Fibroblast of gingiva (primary cell): ENCODE measurements at places on chromosomes 6 and 20.

DNA sequence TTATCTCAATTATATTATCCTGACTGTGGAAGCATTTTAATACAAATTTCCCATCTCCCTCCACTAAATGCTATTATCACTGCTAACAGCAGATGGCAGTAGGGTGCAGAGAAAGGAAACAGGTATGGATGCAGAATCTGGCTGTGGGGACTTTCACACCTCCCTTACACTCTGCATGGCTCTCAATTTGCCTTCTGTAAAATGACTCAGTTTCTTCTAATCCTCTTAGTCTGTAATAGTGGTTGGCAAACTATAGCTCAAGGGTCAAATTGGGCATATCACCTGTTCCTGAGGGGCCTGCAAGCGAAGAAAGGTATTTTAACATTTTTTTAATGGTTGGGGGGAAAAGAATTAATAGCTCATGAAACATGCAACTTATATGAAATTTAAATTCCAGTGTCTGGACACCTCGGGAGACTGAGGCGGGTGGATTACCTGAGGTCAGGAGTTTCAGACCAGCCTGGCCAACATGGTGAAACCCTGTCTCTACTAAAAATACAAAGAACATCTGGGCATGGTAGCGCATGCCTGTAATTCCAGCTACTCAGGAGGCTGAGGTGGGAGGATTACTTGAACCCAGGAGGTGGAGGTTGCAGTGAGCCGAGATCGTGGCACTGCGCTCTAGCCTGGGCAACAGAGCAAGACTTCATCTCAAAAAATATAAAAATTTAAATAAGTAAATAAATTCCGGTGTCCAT is 83.5 kb downstream of the ZMYND8 start:
- peak; percentile 45 for DNase-seq

GRCh38 chr6:68238097-68238601 is 396.9 kb upstream of the ADGRB3 start:
- DNase-seq: no peak

DNA sequence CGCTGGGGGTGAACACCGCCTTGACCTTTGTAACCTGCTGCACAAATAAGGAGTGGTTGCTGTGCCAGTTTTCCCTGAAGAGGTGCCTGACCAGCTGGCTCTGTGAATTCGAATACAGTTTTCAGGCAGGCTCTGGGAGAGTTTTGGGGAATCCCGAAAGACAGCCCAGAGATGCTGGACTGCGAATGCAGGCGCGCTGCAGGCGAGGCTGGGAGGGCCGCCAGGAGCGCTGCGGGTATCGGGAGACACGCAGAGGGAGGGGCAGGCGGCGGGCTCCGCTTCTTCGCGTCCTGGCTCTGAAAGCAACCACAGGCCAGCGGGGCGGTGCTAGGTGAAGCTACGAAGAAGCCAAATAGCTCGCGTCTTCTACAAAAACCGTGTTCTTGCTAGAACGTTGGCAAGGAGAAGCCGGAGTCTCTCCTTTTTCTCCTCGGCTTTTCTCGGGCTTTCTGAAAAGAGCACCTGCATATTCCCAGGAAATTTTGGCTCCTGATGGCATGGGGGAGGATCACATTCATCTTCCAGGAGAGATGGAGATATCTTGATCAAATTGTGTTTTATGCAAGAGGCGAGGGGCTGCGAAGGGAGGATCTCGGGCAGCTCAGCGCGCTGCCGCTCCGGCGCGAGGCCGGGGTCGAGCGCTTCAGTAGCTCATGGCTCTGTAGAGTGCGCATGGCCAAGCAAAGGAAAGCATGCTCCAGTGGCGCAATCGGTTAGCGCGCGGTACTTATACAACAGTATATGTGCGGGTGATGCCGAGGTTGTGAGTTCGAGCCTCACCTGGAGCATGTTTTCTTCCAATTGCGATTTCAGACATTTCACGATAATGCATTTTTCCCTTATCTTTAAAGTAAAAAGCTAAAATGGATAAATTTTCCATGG is 158.1 kb upstream of the ZNF184 start:
- DNase-seq: peak; percentile 52

GRCh38 chr6:105326833-105327770 is 75.8 kb downstream of the PREP start:
- DNase-seq: peak; percentile 30

DNA sequence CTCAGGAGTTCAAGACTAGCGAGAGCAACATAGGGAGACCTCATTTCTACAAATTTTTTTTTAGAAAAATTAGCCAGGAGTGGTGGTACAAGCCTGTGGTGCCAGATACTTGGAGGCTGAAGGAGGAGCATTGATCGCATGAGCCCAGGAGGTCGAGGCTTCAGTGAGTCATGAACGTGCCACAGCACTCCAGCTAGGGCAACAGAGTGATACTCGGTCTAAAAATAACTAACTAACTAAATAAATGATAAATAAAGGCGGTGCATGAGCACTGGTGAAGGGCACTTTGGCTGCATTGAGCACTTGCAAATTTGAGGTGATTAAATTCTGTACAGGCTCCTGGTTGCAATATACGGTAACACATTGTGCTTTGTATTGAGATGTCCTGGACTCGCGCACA is 13.5 kb downstream of the HLA-A start:
- DNase-seq: no peak

DNA sequence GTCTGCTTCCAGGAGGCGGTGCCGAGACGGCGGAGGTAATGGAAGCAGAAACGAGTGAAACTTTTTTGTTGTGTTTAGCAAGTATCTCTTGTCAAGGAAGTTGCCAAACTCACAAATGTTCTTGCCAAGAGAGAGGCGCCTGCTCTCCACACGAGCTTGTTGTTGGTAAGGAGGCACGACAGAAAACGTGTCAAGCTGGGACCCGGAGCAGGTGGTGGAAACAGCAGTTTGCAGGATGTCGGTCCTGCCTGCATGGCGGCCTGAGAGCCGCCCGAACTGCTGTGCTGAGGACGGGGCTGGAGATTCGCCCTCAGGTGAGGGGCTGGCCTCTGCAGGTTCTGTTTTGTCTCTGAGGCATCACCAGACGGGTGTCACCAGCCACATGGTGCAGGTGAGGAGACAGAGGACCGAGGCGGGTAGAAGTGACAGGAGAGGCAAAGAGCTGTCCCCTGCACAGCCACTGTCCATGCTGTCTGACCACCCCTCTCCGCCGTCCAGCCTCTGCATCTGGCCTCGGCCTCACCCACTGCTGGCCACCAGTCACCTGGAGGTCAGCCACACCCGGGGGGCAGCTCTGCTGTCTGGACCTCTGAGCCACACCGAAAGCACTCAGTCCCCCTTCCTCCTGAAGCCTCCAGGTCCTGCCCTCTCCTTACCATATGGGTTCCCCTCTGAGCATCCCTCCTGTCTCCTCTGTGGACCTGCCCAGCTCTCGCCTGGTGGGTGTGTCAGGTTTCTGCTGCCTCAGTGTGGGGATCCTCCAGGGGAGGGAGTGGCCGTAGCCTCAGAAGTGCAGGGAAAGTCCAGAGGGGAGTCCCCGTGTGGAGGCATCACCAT is 261.5 kb downstream of the TAF4 start:
- DNase-seq: peak; percentile 7

GRCh38 chr20:32368925-32369324 is 10.8 kb downstream of the ASXL1 start:
- DNase-seq: no peak

GRCh38 chr20:59697068-59697467 is 92.7 kb downstream of the PHACTR3 start:
- no peak for DNase-seq

- no peak for DNase-seq
Observed at GRCh38 chr20:48609491-48609978, 218.3 kb downstream of the PREX1 start.

DNA sequence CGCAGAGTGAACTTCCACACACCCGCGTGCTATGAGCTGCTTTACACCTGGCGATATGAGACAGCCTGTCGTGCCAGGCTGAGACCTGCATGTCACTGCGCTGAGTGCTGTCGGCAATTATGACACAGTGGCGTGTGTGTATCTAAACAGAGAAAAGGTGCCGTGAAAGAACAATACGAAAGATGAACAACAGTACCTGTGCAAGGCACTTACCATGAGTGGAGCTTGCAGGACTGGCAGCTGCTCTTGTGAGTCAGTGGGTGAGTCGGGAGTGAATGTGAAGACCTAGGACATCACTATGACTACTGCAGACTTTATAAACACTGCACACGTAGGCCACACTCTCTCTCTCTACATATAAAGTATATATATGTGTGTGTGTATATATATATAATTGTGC is 68.5 kb upstream of the DUSP22 start:
- no peak for DNase-seq

DNA sequence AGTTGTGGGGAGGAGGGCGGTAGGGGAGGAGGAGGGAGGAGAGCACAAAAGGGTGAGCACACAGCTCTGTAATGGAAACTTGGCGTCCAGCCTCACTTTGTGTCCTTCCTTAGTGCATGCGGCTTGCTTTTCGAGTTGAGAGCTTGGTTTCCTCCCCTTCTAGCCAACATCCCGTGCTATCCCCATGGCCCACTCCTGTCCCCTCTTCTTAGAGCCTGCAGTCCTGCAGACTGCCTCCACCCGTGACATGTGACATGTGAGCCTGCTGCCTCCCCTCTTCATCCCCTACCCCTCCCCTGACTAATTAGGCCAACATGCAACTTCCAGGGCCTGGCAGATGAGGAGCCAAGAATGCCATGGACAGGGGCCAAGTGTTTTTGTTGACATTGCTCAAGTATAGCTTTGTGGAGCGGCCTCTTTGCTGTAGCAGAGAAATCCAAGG is 63.2 kb downstream of the SLC24A3 start:
- peak; percentile 93 for DNase-seq

- no peak for DNase-seq
Observed at GRCh38 chr6:149716181-149716963, 1.5 kb downstream of the LATS1 start.

GRCh38 chr20:19583532-19584175 is 174.4 kb upstream of the RIN2 start:
- peak; percentile 53 for DNase-seq

GRCh38 chr6:104413767-104414166 is 446.0 kb downstream of the HACE1 start:
- no peak for DNase-seq

DNA sequence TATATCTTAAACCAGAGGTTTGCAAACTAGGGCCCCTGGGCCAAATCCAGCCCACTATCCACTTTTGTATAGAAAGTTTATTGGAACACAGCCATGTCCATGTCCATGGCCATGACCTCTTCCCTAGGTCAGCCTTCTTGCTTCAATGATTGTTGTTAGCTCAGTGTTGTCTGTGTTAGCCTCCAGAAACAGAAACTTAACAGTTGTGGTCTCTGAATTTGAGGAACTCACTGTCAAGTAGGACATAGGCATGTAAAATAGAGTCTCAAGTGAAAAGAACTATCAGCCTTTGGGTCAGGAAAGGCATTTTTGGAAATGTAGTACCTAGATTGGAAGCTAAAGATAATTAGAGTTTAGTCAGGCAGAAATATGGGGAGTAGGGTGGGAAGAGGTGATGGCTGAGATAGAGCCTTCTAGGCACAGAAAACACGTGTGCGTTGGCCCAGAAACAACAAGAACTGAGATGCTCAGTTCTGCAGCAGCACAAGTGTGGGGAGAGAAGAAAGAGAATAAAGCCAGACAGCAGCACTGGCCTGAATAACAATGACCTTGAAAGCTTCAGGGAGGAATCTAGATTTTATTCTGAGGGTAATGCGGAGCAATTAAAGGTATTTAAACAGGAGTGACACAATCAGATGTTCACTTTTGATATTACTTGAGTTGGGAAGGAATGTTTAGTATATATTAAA is 87.0 kb upstream of the OLIG3 start:
- DNase-seq: no peak

GRCh38 chr20:24648919-24649318 is 179.5 kb downstream of the SYNDIG1 start:
- no peak for DNase-seq

DNA sequence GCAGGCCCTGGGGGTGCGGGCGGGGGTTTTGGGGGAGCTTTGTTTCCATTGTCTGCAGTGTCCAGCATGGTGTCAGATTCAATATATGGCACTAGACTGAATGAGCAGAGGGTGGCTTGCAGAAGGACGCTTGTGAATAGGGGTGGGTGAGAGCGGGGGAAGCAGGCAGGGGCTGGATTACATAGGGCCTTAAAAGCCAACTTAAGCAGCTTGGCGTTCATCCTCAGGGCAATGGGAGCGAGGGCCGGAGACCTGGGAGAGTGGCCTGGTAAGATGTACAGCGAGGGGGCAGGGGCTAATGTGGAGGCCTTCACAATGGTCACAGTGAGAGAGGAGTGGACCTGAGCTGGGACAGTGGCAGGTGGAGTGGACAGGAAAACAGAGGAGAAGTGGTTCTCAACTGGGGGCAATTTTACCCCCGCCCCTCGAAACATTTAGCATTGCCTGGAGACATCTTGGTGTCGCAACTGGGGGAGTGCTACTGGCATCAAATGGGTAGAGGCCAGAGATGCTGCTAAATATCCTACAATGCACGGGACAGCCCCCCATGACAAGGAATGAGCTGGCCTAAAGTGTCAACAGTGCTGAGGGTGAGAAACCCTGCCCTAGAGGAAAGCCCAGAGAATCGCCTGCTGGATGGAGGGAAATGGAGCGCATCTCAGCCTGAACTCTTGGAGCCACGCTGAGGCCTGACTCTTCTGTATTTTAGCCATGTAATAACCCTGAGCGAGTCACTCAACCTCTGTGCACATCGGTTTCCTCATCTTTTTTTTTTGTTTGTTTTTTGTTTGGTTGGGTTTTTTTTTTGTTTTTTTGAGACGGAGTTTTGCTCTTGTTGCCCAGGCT is 15.1 kb upstream of the BAK1 start:
- no peak for DNase-seq
